Calu3 (cell line): ENCODE measurements at places on chromosomes 6 and 20.
A peak's percentile ranks its signal among the peaks of the same experiment; 100 is the strongest.

DNA sequence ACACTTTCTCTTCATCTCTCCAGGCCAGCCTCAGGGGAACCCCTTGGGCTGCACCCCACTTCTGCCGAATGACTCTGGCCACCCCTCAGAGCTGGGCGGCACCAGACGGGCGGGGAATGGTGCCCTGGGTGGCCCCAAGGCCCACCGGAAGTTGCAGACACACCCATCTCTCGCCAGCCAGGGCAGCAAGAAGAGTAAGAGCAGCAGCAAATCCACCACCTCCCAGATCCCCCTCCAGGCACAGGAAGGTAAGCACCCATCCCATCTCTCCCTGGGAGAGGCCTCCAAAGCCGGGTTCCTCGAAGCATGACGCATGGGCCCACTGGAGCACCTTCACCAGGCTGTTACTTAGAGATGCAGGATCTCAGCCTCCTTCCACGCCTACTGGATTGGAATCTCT lies 11.3 kb downstream of the MDFI start:
- DNase-seq, result no peak

GRCh38 chr6:47206626-47207025 lies 103.1 kb downstream of the TNFRSF21 start:
- no peak for DNase-seq

- no peak for DNase-seq
Measured at GRCh38 chr6:108850669-108851465, 2.6 kb downstream of the ARMC2 start.

- peak; percentile 88 for DNase-seq
Measured at GRCh38 chr6:22828179-22829062, 259.1 kb downstream of the HDGFL1 start.

DNA sequence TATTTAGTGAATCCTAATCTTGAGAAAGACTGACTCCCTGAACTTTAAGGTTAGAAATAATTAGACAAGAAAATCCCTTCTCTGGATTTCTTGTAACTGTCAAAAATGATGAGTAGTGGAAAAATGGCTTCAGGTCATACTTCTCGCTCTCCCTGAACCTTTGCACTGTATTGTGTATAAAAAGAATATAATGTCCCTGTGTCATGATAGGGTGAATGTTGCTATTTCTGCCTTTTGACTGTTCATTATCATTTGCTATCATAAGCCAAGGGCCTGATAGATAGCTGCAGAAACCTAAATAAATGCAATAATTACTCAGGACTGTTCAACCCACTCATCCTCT lies 39.3 kb downstream of the ALDH8A1 start:
- no peak for DNase-seq

GRCh38 chr6:126048635-126049034 lies 62.3 kb downstream of the TRMT11 start:
- no peak for DNase-seq

DNA sequence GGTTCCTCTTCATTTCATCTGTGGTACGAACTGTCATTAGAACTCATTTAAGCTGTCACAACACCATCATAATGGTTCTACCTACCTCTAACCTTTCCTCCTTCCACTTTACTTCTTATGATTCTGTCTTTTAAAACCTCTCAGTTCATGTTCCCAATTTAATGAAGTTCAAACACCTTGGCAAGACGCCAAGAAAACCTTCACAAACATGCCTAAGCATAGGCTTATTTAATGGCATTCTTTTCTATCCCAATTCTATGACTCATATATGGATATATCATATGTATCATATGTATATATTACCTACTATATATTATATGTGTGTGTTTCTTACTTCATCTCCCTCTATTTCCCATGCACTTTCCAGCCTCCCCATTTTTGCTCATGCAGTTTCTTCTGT lies 283.4 kb upstream of the TBX18 start:
- DNase-seq, result no peak

DNA sequence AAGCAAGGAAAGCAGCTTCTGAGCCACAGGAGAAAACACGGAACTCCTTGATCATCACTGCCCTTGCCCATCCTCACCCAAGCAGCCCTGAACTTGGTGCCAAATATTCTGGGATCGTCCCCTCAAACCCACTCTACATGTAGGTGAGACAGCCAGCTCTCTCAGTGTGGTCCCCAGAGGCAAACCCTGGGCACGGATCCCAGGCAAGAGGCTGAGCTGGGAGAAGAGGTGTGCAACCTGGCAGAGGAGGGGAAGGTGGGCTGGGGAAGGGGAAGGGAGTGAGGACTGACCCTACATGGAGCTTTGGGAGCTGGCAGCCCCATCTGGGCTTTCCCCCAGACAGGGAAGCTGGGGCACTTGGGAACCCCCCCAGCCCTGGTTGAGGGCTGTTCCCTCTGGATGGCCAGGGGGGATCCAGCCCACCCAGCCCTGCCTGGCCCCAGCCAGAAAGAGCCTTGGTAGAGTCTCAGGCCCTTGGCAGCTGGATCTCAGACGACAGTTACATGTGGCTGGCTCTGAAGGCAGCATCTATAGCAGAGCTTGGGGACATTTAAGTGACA lies 186.2 kb upstream of the CST7 start:
- no peak for DNase-seq

DNA sequence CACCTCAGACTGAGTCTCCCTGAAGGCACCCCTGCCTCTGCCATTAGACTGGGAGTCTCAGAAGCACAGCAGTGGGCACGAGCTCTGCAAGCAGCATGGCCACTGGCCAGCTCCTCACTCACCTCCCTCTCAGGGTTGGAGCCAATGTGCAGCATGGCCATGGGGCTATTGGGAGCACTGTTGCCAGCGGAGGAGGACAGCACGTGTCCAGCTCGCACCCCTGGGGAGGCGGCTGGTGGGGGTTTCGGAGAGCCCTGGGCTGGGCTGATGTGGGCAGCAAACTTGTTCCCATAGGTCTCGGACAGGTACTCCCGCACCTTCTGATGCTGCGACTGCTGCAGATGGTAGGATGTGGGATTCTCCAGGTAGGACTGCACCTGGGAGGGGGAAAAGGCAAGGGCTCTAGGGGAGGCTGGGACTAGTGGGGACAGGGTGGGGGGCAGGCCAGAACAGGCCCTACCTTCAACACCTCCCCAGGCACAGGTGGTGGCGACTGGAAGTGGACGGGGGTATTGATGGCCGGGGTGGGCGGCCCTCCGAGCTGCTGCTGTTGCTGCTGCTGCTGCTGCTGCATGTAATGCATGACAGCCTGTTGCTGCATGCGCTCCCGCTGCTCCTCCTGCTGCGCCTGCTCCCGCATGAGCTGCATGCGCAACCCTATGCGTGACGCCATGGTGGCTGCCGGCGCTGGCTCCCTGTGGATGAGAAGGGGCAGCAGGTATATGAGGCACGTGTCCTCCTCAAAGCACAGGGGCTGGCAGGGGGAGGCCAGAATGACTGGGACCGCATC lies 44.7 kb downstream of the TFEB start:
- no peak for DNase-seq

DNA sequence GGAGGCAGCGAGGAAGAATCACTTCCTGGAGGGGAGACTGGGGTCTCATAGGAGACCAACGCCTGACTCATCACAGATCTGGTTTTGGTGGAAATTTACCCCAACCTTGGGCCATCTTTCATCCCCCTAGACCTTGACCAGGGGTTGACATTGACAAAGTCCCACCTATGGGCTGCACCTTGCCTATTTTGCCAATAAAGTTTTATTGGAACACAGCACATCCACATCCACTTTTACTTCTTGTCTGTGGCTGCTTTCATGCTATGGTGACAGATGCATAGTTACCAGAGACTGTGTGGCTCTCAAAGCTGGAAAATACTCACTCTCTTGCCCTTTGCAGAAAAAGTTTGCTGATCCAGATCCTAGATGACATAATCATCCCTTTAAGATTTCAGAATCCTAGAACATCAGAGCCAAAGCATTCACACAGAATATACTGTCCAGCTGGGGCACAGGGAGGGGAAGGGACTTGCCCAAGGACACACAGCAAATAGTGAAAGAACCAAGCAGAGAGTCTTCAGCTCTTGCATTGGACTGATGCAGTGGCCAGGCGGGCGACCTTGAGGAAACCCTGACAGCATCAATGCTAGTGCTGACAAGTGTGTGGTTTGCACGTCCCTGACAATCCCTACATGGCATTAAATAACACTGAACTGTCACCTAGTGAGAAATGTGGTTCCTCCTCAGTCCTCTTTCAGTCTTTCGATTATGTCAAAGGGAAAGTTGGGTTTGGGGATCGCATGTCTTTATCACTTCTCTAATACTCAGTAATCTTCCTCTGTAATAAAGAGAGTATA lies 41.2 kb downstream of the CD40 start:
- DNase-seq, result no peak

GRCh38 chr6:119484598-119484997 lies 135.0 kb upstream of the MAN1A1 start:
- peak; percentile 44 for DNase-seq

DNA sequence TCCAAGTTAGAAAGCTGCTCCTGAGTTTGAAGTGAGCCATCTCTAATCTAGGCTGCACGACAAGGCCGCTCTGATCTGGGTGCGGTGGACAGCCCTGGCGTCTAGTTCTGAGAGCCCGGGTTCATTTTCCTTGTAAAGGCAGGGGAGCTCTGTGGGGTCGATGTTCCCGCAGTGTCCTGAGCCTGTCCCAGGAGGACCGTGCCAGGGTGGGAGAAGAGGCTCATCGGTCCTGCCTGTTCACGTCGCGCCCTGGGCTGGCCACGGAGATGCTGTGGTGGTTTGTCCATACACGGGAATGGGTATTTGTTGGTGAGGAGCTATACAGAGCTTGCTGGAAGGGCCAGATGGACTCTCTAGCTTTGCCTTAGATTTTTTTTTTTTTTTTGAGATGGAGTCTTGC lies 27.0 kb downstream of the PSMG4 start:
- no peak for DNase-seq
